Activated CD4-positive, CD25-positive, alpha-beta regulatory T cell (primary cell): ENCODE measurements at places on chromosomes 7 and 10.

DNA sequence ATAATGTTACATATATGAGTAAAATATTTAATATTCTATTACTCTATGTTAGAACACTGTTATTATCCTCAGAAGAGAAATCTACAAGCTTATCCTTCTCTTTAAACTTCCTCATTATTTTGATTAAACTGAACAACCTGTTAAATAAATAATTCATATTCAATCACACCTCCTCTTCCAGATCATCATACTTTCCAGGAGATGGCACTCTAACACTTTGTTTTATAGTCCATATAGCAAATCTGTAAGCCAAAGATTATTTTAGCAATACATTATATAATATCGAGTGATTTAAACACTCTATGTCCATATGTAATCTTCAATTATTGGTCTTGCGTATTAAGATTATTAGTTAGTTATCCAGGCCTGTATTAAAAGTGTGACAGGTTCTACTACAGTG, 694.1 kb downstream of the ANKRD7 start:
- DNase-seq: no peak

GRCh38 chr10:102511583-102512274, 8.0 kb downstream of the SUFU start:
- DNase-seq: no peak

DNA sequence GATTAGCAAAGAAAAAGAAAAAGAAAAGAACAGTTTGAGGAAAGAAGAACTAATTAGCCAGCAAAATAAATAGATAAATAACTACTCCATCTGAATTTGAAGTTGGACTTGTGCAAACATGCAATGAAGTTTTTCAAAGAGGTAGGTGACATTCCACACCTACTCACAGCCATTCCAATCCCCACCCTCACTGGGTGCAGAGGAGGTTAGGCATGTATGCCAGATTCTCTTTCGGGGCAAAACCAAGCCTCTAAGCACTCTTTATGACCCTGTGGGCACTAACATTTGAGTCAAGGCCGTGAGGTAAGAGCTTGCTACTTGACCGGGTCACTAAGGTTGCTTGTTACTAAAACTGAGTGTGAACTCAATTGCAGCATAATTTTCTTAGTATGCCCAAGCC, 108.4 kb upstream of the SEMA3A start:
- no peak for DNase-seq

DNA sequence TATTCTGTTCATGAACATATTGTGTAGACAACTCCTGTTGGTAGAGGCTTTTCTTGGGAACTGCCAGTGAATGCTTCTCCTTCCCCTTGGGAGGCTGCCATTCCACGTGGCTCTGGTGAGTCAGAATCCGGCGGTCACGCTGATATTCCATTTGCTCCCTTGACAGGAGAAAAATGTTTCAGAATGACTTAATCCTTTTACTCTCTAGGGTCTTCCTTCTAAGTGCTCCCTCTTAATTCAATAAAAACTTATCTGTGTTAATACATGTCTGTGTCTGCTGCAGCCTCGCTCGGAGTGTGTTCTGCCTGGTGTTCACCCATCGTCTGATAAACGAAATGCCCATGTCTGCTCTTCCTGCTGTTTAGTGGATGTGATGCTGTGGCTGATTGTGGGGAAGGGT, 278.6 kb downstream of the ARHGAP12 start:
- DNase-seq: no peak

GRCh38 chr10:78458983-78459638, 425.4 kb downstream of the RPS24 start:
- no peak for DNase-seq

DNA sequence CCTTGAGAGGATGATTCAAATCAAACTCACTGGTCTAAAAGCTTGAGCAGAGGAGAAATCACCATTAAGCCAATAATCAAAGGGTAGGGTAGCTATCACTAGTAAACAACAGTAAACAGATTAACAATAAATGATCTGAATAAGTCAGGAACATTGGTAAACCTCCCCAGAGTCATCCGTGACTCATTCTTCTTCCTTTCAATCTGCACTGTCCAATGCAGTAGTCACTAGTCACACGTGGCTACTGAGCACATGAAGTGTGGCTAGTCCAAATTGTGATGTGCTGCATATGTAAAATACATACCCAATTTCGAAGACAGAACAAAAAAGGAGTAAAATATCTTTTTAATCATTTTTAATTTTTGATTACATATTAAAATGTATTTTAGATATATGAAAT, 64.0 kb downstream of the ERCC6 start:
- no peak for DNase-seq

- DNase-seq: no peak
Observed at GRCh38 chr7:14275356-14275755, 285.9 kb upstream of the ETV1 start.

GRCh38 chr10:87546971-87547413, 42.3 kb downstream of the MINPP1 start:
- no peak for DNase-seq

GRCh38 chr7:128167042-128167701, 73.9 kb upstream of the LEP start:
- no peak for DNase-seq

- no peak for DNase-seq
Observed at GRCh38 chr10:89553064-89553734, 17.8 kb upstream of the SLC16A12 start.

- no peak for DNase-seq
Observed at GRCh38 chr10:75140246-75140645, 28.8 kb downstream of the SAMD8 start.

DNA sequence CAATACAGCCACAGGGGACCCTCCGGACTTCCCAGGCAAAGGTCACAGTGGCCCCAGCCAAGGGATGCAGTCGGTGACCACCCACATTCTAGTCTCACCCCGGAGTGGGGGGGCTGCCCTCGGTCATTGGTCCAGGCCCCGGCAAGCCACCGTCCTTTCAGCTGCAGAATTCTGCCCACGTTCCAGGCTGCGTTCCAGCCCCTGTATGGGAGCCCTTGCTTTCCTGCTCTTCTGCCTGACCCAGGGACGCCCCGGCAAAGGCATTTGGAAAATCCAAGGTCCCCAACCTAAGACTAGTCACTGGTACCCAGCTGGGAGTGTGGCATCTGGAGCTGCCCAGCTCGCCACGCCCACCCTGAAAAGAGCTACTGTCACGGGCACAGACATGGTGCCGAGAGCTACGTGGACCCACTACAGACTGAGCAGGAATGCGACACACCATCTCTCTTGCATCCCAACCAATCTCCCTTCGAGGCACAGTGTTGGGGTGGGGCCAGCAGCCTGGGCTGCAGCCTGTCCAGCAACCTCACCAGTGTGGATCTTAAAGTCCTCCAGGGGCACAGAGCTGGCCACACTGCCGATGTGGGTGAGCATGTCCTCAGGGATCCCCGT, 18.6 kb downstream of the OGDHL start:
- DNase-seq: no peak

DNA sequence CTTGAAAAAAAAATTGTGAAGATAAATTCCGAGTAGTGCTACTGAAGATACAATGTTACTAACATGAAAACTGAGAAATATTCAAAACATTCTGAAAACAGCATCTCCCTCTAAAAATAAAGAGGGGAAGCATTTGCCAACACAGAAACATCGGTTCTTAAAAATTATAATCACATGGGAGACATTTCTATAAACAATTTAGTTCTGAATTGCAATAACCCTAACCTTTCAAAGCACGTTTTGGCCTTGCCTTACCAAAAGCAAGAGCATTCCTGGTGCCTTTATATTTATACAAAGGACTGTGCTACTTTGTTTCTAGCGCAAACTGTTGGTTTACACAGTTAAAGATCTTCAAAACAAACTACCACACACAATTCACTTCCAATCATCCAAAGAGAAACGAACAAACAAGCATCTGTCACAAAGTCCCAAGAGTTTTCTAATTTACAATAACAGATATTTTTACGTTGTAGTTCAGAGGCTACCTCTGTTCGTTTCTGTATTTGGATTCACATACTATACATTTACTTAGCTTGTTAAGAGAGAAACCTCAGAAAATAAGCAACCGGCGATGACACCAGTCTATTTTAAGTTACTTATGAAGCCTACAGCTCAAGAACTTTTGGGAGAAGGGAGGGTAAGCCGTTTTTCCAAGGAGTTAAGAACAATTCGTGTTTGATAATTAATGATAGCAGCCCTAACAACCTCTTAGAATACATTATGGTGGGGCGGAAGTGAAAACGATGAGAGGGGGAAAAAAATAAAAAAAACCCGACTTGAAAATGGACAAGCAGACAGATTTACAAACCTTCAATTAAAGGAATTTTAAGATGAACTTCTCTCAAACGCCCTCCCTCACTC, 1.3 kb downstream of the ABI1 start:
- DNase-seq: no peak
